ENCODE measurements at places on chromosomes 12 and 14.

- no peak for DNase-seq
These were observed at the start of gene MYBPC1 for GRCh38 chr12:101594700-101595099. MYBPC1 (plus strand) TSS chr12:101594971; CDS start chr12:101595071, 100 bp downstream.

DNA sequence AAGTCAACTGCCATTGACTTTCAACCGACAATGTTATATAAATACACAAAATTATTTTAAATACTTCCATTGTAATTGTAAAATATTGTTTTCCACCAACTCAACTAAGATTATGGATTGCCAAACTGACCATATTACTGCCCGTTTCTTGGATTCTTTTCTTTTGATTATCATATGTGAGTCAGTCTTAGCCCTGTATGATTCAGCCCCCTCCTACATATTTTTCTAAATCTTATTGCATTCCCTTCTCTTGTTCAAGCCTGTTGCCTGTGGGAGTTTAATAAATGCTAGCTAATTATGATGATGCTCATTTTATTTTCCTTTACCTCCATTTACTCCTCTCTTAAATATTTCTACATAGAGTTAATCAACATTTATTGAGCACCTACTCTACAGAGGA, 6.8 kb downstream of the RASSF9 start:
- DNase-seq = no peak

GRCh38 chr14:103259184-103259583, 74.9 kb upstream of the EIF5 start:
- no peak for DNase-seq

DNA sequence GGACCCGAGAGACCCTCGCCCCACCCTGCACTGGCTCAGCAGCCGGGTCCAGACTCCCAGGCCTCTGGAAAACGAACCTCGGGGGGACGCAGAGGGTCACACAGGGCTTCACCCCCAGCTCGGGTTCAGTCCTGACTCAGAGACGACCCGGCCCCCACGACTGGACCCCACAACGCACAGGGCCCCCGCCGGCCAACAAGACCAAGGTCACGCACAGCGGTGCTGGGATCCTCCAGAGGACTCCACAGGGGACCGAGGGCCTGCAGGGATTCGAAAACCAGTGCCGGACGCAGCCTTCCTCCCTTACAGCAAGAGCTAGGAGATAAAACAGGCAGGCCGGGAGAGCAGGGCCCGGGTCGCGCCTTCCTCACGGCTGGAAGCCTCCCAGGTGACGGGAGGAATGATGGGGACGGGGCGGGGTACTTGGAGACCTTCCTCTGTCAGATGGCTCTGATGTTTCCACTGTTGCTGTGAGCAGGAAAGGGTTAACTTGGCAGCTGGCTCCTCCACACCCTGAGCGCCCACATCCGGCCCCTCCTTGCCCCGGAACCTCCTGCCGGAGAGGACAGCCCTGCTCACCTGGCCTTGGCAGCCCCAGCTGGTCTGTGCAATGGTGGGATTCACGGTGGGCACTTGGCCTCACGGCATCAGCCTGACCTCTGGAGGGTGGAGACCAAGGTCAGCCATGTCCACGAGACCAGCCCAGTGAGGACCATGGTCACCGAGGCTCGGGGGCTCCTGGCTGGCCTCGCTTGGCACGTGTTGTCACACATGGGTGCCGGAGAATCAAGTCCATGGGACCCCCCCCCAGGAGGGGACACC, 46.2 kb downstream of the GALNT9 start:
- no peak for DNase-seq

DNA sequence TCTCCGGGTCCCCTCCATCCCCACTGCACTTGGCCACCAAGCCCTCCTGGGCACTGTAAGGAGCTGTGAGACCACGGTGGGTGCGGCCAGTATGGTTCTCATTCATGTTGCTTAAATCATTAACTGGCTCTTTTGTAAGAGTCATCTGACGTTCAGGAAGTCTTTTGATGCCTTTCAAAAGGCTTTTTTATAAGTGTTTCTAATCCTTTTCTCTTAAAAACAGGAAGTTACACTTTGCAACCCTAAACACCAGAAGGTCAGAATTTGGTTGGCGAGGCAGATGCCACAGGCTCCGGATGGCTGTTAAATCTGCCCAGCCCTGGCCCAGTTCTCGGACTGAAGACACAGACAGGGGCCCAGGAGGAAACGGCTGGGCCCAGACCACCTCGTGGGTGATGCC, 26.1 kb upstream of the DIO3 start:
- peak; percentile 96 for DNase-seq

GRCh38 chr14:69483765-69484443, 624 bp upstream of the PLEKHD1 start:
- DNase-seq = no peak
